CD4-positive, CD25-positive, alpha-beta regulatory T cell (primary cell): ENCODE measurements at places on chromosomes 5 and 9.

DNA sequence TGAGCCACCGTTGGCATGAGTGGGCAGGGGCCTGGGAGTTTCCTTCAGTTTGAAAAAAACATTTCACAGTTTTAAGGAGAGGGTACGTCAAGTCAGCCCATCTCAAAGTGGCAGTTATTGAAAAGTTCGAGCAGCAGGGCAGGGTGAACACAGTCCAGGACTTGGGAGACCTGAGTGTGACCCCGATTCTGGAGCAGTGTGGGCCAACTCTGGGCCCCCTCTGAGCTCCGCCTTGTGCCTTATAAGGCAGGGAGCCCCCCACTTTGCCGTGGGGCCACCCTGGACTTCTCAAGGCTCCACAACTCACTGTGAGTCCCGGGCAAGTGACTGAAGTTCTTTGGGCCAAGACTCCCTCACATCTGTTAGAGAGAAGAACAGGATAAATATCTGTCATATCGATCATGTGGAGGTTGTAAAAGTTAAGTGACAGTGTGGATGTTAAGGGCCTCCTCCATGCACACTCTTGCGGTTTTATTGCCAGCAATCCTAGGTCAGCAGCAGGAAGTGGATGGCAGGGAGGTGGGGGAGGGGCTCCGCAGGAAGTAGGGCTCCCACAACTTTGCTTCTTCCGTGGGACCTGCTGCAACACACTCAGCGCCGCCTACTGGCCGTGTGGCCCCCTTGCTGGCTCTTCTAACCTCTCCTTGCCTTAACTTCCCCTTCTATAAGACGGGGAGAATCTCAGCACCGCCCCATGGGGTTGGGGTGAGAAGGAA lies 38.4 kb downstream of the HRH2 start:
- H3K27ac ChIP-seq: peak overlapping the region; percentile 14
- H3K4me3 ChIP-seq: peak overlapping the region; percentile 50
- peak; percentile 44 for DNase-seq
- H3K36me3 ChIP-seq: no peaks in the 10 kb centered on the region
- H3K27me3 ChIP-seq: no peaks in the 10 kb centered on the region
- peaks cover 14% of the 10 kb centered on the region for H3K4me1 ChIP-seq

- no peaks in the 10 kb centered on the region for H3K36me3 ChIP-seq
- no peaks in the 10 kb centered on the region for H3K27me3 ChIP-seq
- no peak overlapping the region for H3K4me3 ChIP-seq
- H3K4me1 ChIP-seq: no peaks in the 10 kb centered on the region
Observed at GRCh38 chr9:18626046-18626698, 152.2 kb downstream of the ADAMTSL1 start.

DNA sequence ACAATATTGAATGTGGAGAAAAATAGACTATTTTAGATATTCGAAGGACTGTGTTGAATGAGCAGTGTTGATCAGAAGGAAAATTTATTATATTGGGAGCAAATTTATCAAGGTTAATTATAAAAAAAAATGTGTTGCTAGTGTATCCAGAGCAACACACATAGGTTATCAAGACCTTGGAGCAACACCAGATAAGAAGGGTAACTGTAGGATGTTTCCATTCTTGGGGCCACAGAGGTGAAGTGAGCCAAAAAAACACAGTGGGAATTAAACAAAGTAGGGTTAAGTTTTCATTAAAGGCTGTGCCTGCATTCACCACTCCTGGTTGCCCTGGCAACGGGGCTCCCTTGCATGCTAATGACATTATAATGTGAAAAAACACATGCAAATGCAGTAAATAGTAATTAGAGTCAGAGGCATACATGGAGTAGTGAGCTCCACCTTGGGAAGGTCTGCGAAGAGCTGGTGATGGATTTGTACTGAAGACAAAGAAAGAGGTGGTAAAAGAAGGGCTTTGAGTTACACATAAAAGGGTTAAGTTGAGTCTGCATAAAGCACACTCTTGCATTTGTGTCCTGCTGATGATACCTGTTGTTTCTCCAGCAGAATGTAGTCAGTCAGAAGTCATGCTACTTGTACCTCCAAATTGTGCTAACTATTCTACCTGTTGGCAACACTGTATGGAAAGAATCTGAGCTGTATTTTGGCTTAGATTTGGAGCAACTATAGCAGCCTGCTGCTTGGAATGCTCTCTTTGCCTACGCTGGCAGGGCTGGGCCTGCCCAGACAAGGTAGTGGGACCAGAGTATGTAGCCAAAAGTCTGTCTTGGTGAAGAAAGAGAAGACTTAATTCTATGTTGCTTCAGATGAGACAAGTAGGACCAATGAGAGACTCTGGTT lies 59.6 kb downstream of the ATG10 start:
- no peaks in the 10 kb centered on the region for H3K27me3 ChIP-seq
- H3K4me1 ChIP-seq: no peaks in the 10 kb centered on the region
- H3K36me3 ChIP-seq: no peaks in the 10 kb centered on the region
- DNase-seq: no peak
- H3K27ac ChIP-seq: no peak overlapping the region

GRCh38 chr5:165477546-165477945 lies 1972.1 kb downstream of the MAT2B start:
- no peak for DNase-seq
- no peak overlapping the region for H3K4me3 ChIP-seq
- no peaks in the 10 kb centered on the region for H3K36me3 ChIP-seq
- H3K4me1 ChIP-seq: no peaks in the 10 kb centered on the region

- H3K36me3 ChIP-seq: no peaks in the 10 kb centered on the region
- H3K4me3 ChIP-seq: no peak overlapping the region
- H3K4me1 ChIP-seq: no peaks in the 10 kb centered on the region
- no peak for DNase-seq
- H3K27me3 ChIP-seq: no peaks in the 10 kb centered on the region
- H3K27ac ChIP-seq: no peak overlapping the region
Observed at GRCh38 chr5:104915226-104915625, 1352.6 kb upstream of the NUDT12 start.

DNA sequence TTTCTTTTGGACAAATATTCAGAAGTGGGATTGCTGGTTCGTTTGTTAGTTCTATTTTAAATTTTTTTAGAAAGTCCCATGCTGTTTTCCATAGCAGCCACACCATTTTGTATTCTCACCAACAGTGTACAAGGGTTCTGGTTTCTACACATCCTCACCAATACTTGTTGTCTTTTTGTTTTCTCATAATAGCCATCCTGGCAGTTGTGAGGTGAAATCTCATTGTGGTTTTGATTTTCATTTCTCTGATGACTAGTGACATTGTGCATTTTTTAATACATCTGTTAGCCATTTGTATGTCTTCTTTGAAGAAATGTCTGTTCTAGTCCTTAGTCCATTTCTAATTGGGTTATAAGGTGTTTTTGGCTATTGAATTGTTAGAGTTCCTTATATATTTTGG lies 214.3 kb downstream of the ARRDC3 start:
- H3K27ac ChIP-seq: no peak overlapping the region
- no peaks in the 10 kb centered on the region for H3K4me1 ChIP-seq
- H3K4me3 ChIP-seq: no peak overlapping the region
- H3K36me3 ChIP-seq: no peaks in the 10 kb centered on the region

- no peaks in the 10 kb centered on the region for H3K4me1 ChIP-seq
- H3K27ac ChIP-seq: no peak overlapping the region
- no peak overlapping the region for H3K4me3 ChIP-seq
- H3K36me3 ChIP-seq: no peaks in the 10 kb centered on the region
- no peak for DNase-seq
Observed at GRCh38 chr5:143842920-143843319, 31.0 kb downstream of the HMHB1 start.

DNA sequence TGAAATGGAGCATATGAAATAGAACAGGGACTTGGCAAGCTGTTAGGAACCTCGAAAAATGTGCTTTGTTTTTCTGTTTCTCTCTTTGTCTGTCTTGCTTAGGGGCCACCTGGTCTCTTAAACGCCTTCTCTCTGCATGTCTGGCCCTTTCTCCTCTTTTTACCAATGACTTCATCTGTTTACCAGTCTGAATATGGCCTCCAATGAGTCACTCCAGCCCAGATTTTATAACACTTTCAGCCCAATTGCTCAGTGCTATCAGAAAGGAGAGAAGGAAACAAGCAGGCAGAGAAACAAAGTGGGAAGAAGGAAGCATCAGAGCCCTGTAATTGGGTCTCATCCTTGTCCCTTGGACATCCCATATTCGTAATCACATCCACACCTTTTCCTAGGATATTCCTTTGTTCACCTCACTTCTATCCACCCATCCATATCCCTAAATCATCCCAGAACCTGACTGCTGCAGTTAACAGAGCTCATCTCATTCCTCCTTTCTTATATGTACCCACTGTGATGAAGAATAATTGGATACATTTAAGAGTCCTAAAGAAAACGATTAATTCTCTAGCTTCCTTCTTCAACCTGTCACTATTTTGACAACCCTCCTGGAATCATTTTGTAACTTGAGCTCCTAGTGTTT lies 151.8 kb upstream of the GPR151 start:
- no peaks in the 10 kb centered on the region for H3K4me1 ChIP-seq
- H3K4me3 ChIP-seq: no peak overlapping the region
- H3K36me3 ChIP-seq: no peaks in the 10 kb centered on the region
- no peaks in the 10 kb centered on the region for H3K27me3 ChIP-seq
- H3K27ac ChIP-seq: no peak overlapping the region

DNA sequence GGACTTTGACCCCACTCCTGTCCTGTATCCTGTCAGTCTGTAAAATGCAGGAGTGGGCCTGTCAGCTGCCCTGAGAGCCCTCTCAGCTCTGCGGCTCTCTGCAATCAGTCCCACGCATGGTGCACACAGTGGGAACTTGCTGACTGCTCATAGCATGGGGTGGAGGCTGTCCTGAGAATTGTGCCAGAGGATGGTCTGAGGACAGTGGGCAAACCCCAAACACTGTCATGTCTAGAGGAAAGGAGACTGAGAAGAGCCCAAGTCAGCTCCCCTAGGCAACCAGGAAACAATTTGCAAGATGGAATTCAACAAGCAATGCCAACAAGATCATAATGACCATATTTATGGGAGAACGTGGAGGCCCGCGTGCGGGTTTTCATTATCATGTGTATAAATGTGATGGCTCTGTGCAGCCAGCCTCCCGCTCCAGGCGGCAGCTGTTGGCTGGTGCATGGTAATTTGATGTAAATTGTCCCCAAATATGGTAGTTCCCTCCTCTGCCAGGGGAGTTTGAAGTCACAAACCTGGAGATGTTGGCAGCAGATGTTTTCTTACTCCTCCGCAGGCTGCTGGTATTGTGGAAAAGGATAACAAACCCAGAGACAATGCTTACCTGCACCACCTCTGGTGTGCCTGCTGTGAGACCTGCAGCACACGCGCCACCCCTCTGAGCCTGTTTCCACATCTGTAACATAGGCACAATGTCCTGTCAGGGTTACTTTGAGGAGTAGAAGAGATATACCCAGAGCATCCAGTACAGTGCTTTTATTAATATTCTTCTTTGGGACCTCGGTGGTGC lies 39.8 kb upstream of the ALDH1B1 start:
- H3K4me3 ChIP-seq: no peak overlapping the region
- no peak overlapping the region for H3K27ac ChIP-seq
- H3K4me1 ChIP-seq: no peaks in the 10 kb centered on the region

GRCh38 chr5:663436-664342 lies 29.5 kb downstream of the TPPP start:
- no peaks in the 10 kb centered on the region for H3K4me1 ChIP-seq
- DNase-seq: no peak
- H3K36me3 ChIP-seq: peaks cover 3% of the 10 kb centered on the region
- H3K4me3 ChIP-seq: no peak overlapping the region

DNA sequence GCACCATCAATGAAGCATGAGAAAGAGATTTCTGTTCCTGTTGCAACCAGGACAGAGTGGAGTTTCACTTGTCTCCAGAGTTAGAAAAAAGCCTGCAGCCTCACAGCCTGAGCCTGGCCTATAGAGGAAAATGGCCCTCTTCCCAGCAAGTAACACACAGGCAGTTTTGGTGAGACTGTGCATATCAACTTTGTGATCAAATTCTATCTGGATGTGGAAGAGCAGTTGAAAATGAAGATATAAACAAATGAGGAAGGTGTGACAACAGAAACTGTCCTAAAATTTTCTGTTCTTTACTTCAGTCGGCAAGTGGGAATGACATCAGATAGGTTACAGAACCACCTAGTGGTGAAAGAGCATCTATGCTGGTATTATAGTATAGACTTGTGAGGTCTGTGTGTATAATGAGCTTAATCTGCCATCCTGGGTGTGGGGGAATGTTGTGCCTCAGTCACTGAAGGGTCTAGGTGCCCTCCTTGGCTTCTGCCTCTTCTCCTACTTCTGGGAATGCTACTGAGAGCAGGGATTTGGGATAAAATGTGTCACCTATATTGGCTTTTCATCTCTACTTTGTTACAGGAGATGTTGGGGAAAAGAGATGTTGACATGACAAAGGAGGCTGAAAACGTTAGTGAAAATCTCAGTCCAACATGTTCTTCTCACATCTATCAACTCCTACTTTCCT lies 28.2 kb downstream of the YIPF5 start:
- DNase-seq: peak; percentile 12
- H3K27me3 ChIP-seq: no peaks in the 10 kb centered on the region
- H3K36me3 ChIP-seq: no peaks in the 10 kb centered on the region
- H3K27ac ChIP-seq: no peak overlapping the region
- H3K4me3 ChIP-seq: no peak overlapping the region

GRCh38 chr5:30811298-30811697 lies 382.2 kb upstream of the CDH6 start:
- H3K27me3 ChIP-seq: no peaks in the 10 kb centered on the region
- no peaks in the 10 kb centered on the region for H3K36me3 ChIP-seq
- H3K4me1 ChIP-seq: no peaks in the 10 kb centered on the region
- no peak overlapping the region for H3K27ac ChIP-seq
- DNase-seq: no peak

DNA sequence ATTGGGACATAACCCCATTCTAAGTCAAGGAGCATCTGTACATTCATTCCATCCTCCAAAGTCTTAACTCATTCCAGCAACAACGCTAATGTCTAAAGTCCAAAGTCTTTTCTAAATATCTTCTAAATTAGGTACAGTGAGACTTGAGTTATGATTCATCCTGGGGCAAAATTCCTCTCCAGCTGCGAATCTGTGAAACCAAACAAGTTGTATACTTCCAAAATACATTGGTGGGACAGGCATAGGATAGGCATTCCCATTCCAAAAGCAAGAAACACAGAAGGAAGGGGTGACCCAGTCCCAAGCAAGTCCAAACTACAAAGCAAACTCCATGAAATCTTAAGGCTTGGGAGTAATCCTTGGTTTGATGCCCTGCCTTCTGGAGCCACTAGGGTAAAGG lies 97.6 kb upstream of the FANCC start:
- H3K36me3 ChIP-seq: no peaks in the 10 kb centered on the region
- H3K4me3 ChIP-seq: no peak overlapping the region
- no peaks in the 10 kb centered on the region for H3K4me1 ChIP-seq
- no peak overlapping the region for H3K27ac ChIP-seq
- H3K27me3 ChIP-seq: no peaks in the 10 kb centered on the region

GRCh38 chr5:120239086-120239485 lies 225.0 kb upstream of the PRR16 start:
- H3K4me1 ChIP-seq: no peaks in the 10 kb centered on the region
- no peak for DNase-seq
- no peaks in the 10 kb centered on the region for H3K36me3 ChIP-seq
